Activated CD8-positive, alpha-beta memory T cell treated with anti-CD3 and anti-CD28 coated beads for 1 hour (primary cell): ENCODE measurements at places on chromosomes 5 and 9.

GRCh38 chr5:120258123-120258522 is 206.0 kb upstream of the PRR16 start:
- no peak for DNase-seq

DNA sequence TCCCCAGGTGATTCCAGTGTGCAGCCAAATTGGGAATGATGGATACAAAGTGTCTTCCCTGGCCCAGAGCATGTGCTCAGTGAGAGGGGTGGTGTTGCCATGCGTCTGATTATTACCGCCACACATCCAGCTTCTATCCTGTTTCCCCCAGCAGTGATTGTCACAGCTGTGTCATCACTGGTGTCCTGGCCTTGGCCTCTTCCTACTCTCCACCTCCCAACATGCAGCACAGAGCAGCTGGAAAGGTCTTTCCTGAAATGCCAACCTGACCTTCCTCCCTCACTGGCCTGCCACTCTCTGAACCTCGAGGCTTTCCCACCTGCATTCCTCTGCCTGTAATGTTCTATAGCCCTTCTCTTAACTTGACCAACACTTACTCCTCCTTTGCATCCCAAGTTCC is 60.0 kb downstream of the TMOD1 start:
- DNase-seq = no peak

- no peak for DNase-seq
These were observed 33.1 kb downstream of the SH3GL2 start for GRCh38 chr9:17611917-17612316.

- DNase-seq = no peak
These were observed 61.3 kb downstream of the S1PR3 start for GRCh38 chr9:89052470-89053097.

- no peak for DNase-seq
These were observed 65.1 kb upstream of the RETREG1 start for GRCh38 chr5:16681876-16682275.

GRCh38 chr5:139762615-139763170 is 32.9 kb upstream of the PSD2 start:
- DNase-seq = no peak

GRCh38 chr9:114086009-114086408 is 7.9 kb upstream of the AMBP start:
- DNase-seq = no peak

- DNase-seq = no peak
These were observed 525.8 kb upstream of the FTMT start for GRCh38 chr5:121325930-121326329.

DNA sequence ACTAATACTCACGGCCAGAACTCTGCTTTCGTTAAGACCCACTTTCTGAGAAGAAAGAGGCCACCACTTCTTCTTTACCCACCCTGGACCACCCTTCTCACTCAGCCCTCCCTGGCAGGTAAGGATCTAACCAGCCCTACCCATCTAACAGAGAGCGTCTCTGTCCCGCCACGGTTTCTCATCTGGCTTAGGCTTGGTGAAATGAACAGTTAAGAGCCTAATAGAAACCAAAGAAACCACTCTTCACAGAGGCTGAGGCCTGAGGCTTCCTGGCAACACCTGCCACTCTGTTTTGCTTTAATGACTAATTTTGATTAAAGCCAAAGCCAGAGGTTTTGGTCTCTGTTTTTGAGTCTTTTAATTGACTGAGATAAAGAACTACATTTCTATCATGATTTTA is 354.1 kb upstream of the SLC30A5 start:
- DNase-seq = no peak

GRCh38 chr5:37717613-37718431 is 122.0 kb downstream of the GDNF start:
- DNase-seq = no peak

- no peak for DNase-seq
These were observed 126.4 kb downstream of the FBXL17 start for GRCh38 chr5:108255468-108255867.

DNA sequence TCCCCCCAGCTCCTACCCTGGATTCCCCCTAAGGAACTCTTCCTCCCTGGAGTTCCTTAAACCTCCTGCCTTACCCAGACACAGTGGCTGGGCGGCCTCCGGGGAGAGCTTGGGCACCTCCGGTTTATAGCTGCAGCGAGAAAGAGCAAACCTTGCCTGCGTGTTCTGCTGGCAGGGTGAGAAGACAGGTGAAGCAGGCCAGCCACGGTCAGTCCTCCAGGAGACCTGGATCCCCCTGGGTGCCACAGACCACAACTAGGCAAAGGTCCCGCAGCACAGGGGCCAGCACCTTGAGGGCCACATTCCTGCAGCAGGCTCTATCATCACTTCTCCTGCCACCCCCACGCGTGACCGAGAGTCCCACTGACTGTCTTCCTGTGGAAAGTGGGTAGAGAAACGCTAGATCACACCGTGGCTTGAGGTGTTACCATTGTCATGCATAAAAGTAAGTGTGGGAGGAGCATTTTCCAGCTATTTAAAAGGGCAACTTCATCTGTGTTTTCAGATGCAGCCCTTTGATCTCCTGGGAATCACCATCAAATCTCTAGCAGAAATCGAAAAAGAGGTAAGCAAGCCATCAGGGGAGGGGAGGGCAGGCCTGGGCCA is 130.2 kb upstream of the LMX1B start:
- no peak for DNase-seq

GRCh38 chr9:114603248-114603647 is 7.8 kb upstream of the TMEM268 start:
- no peak for DNase-seq

- no peak for DNase-seq
These were observed 112.2 kb downstream of the EGFLAM start for GRCh38 chr5:38370358-38371100.

GRCh38 chr5:61941637-61942036 is 364.4 kb upstream of the KIF2A start:
- DNase-seq = no peak

GRCh38 chr5:140595538-140596300 is 31.1 kb downstream of the SLC35A4 start:
- no peak for DNase-seq

DNA sequence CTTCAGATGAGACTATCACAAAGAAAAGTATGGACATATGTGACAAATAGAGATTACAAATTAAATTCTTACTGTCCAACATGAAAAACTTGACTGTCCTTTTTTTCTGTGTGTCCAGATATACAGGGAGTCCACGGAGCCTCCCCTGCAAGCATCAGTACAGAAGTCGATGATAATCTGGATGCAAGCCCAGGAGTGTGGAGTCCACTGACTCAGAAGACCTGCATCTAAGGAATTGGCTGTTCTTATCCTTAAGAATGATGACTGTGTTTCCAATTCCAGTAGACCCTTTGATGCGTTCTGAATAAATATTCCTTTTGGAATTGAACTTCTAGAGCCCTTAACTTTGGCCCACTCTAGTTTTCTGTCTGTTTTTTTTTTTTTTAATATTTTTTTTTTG is 56.7 kb upstream of the TAF11L2 start:
- DNase-seq = no peak

- no peak for DNase-seq
These were observed 295.5 kb upstream of the EFNA5 start for GRCh38 chr5:107966201-107966600.

- no peak for DNase-seq
These were observed 420.1 kb upstream of the MEF2C start for GRCh38 chr5:89303033-89303480.

DNA sequence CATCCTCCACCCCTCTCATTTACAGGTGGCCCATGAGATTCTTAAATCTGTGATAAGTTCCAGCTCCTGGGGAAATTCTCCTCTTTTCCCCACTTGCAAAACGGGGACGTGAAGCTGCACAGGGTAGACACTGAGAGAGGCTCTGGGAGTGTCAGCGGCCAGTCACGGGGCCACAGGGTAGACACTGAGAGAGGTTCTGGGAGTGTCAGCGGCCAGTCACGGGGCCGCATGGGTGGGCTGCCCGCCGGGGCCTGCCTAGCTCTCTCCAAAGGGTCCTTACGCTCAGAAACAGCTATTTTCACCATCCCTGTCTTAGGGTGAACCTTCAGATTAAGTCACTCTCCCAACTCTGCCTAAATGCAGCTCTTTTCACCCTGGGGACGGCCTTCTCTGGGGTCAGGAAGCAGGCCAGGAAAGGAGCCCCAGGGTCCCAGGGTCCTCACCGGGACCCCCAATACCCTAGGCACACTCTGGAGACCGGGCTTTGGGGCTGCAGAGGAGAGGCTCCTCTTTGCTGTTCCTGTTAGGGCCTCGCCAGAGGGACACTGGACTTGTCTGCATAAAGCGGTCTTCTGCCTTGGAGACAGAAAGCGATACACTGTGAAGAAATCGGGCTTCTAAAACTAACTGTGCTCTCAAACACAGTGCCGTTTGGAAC is 1.5 kb downstream of the FAM78A start:
- no peak for DNase-seq

DNA sequence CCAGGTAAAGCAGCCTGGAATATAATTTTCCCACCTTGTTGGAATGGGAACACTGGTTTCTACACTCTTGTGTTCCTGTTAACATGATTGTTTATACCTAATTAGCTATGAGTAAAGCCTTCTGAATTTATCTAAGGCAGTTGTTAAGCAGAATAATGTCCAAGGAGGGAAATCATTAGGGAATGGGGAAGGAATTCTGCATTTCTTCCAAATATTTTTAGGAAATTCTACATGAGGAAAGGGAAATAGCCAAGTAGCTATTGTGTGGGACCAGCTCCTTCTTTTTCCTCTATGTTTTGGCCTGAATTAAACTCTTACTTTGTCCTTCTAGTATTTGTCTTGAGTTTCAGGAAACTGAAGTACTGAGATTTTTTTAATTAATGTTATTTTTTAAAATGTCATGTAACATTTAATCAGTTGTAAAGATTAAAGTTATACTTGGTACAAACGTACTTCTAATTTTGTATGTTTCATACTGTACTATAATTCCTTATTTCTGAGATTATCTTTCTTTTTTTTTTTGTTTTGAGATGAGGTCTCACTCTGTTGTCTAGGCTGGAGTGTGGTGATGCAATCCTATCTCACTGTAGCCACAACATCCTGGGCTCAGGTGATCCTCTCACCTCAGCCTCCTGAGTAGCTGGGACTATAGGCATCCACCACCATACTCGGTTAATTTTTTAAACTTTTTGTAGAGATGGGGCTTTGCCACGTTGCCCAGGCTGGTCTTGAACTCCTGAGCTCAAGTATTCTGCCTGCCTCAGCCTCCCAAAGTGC is 28.5 kb downstream of the ANKDD1B start:
- no peak for DNase-seq
